ENCODE measurements at places on chromosomes 6 and 20. TPM values are rescaled to one million over a fixed set of nuclear protein-coding genes. Genes with fewer than 3 reads are reported as not detected.

DNA sequence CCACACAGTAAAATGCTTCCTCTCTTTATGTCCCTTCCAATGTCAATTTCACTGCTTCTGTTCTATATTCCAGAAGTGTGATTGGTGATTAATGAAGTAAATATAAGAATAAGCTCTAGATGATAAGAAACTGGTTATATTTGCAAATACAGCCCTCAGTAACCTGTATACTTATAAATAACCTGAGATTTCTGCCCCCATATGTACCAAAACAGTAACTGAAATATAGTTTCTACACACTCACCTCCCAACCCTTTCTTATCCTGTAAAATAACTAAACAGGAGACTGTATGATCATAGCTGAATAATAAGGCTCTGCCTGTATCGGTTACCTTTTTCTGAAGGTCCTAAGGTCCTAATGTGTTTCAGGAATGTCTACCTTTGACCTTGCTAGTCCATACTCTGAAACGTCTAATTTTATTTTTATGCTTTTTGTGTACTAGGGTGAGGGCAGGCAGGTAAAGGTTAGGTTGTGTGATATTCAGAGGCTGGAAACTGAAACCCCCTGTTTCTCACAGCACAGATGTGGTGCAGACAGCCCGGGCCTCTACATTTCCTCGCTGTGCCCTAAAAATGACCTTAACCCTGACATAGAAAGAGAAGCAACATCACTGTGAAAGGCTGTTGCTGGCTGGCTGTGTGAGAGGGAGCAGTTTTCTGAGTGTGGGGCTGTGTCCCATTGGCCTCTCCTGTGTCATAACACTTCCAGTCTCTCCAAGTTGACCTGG lies 378.8 kb downstream of the CENPW start:
- DNase-seq, result no peak

DNA sequence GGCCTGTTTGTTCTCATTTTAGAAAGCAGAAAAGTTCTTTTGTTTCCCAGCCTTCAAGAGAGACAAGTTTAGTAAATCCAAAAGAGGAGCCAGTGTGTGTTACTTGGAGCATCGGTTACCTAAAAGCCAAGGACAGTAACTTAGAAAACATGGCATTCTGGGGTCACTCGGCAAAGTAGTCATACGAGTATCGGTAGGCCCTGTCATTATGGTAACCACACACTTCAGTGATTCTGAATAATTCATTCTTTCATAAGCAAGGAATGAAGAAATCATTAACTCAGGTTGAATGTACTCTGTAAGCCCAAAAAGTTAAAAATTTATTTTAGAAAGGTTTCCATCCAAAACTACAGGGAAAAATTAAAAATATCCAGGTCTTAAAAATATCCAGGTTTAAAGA lies 34.0 kb downstream of the CNKSR3 start:
- no peak for DNase-seq

DNA sequence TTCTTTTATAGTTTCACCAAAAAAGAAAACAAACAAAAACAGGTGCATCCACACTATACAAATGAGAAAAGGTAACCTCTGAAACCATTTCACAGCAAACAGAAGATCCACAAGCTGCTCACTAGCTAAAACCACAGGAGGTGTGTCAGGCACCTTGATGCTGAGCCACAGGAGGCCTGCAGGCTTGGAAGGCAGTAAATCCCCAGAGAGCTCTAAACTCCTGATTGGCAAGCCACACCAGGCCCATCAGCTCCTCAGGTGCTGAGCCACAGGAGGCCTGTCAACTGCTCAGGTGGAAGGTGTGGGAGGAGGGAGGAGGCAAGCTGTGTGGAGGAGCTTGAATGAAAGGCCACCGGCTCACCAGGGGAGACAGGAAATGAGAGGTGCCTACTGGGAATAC lies 273.0 kb downstream of the PKHD1 start:
- DNase-seq, result peak; percentile 40

Gene CRNKL1
- total RNA-seq, result 22.6 TPM

- no peak for DNase-seq
These were observed 34.6 kb upstream of the NKX2-2 start for GRCh38 chr20:21548390-21549035.

All from WTC11 (cell line).